Nephron progenitor cell (in vitro differentiated cells): ENCODE measurements at places on chromosomes 6 and 20.
A peak's percentile ranks its signal among the peaks of the same experiment; 100 is the strongest.

GRCh38 chr20:37643400-37643799 lies 50.4 kb upstream of the CTNNBL1 start:
- DNase-seq = no peak

DNA sequence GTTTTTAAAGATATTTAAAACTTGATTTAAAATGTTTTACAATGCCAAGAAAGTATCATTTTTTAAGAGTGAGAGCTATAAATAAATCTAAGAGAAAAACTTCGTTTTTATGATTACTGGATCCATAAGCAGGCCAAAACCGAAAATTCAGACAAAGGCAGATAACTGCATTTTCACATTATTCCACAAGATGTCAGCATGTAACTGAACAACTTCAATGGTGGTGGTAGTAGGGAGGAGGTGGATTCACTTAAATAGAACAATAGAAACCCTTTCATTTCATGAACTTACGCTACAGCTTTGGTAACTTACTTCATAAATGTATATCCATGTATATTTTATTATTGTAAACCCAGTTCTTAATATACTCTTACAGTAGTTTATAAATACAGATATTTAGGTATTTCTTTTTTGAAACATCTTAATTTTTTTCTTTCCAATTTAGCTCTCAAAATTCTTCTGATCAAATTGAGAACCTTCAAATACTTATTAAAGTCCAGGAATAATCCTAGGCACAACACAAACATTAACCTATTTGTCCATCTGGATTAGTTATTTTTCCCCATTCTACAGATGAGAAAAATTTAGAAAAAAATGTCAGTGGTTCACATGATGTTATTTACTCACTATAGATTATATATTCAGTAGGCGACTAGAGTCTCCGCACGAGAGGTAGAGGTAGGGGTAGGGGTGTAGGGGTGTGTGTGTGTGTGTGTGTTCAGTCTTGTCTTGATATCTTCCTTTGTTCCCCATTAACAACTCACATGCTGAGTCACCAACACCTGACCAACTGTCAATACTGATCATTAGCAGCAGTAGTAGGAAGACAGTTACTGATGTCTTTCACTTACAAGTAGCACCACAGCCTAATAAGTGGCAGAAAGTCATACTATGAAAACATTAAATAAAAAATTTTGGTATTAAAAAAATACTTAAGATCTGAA lies 111.5 kb downstream of the ARHGAP18 start:
- DNase-seq = peak; percentile 11

DNA sequence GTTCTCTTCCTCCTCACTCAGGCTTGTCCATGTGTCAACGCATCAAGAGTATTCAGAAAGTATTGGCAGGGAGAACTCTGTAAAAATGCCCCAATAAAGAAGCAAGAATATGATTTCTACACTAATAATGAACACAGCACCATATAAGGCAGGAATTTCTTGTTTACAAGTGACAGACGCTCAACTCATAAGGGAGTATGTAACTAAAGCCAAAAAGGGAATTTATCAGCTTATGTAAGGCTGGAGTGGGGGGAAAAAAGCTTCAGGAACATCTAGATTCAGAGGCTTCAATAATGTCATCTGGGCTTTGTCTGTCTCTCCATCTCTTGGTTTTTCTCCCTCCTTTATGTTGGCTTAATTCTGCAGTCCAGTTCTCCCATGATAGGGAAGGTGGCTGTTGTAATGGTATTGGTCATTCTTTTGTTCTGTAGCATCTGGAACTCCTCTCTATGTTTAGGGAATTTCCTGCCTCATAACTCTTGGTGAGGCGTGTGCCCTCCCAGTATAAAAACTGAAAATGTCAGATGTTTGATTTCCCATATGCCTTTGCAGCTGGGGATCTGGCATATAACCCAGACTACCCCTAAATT lies 125.1 kb upstream of the COL21A1 start:
- DNase-seq = no peak

DNA sequence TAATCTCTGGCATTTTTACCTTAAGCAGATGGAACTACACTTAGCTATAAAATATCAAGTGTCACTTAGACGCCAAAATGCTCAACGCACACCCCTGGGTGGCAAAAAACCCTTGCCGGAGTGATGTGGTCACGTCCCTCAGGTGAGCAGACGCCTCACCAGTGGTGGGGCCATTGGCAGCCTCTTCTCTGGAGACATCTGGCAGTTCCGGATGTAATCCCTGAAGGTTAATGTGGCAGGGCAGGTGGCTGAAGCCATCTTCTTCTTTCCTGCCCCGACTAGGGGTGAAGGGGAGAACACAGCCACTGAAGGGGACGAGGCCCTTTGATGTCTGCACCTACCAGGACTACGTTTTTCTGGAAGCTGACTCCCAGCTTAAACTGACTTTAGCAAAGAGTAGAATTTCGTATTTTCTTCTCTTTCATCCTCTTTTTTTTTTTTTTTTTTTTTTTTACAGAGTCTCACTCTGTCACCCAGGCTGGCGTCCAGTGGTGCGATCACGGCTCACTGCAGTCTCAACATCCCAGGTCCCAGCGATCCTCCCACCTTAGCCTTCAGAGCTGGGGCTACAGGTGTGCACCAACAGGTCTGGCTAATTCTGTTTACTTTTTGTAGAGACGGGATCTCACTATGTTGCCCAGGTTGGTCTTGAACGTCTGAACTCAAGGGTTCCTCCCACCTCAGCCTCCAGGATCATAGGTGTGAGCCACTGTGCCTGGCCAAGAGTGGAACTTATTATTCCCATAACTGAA lies 152.1 kb downstream of the TTLL2 start:
- no peak for DNase-seq

- DNase-seq = no peak
These were observed 1382.4 kb upstream of the ADGRB3 start for GRCh38 chr6:67252663-67253062.

GRCh38 chr6:158799051-158799792 lies 19.9 kb downstream of the EZR start:
- DNase-seq = no peak

GRCh38 chr6:147205690-147206600 lies 1.7 kb downstream of the STXBP5 start:
- DNase-seq = no peak

DNA sequence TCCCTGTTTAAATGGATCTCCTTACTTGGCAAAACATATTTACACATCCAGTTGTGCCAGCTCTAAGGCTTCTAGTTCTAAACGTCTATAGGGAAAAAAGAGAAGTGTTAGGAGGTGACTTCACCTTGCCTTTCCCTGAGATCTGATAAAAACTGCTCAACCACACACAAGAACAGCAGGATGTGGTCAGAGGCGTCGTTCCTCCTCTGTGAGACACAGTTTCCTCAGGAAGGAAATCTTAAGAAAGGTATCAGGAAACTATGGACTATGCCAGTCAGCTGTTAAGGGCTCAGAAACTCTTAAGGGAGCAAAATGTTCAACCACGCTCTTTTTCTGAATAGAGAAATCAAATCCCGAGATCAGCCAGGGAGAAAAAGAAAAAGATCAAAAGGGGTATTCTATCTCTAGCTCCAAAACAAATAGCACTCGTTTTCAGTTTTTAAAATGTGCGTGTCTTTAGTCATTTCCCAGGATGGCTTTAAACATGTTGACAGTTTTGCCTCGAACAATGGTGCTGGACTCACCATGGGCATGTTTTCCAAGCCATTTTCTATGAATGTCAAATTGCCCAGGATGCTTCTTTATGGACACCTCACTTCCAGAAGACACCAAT lies 154.5 kb downstream of the HACE1 start:
- DNase-seq = no peak

- DNase-seq = no peak
These were observed 10.7 kb downstream of the NELFCD start for GRCh38 chr20:58991715-58992114.

DNA sequence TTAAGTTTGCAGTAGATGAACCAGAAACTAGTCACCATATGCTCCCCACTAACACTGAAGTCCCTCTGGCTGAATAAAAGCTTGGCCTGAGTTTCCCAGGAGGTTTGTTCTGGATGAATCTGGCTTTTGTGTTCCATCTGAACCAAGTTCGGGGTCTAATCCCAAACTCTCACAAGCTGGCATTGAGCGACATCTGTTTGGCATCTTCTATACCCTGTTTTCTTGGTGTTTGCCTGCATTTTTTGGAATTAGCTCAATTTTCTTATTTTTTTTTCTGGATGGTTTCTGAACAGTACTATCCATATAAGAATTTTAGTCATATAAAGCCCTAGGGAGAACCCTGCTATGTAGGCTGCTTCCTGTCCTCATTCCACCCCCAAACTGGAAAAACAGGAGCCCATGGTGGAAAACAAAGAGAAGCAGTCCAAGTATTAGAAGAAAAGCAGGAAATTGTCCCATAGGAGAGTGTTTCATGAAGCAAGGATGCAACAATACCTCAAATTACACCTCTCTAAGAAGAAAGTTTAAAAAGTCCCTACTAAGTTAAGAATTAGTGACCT lies 737.1 kb downstream of the DHX35 start:
- DNase-seq = no peak

GRCh38 chr20:1322511-1323245 lies 6.3 kb downstream of the SDCBP2 start:
- DNase-seq = no peak

DNA sequence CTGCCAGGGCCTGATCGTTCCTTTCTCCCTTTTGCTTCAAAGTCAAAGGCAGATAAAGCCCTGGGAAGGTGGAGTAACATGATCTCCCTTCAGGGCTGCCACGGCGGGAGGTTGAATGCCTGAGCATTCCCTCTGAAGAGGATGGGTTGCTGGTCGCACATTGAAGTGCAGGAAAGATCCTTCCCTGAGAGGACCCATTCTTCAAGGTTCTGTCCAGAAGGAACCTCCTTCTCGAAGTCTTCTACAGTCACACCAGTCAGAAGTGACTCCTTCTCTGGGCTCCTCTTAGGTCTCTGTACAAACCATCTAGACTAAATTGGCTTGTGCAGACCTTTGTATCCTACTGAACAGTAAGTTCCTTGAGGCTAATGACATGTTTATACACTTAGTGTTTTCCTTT lies 192.6 kb upstream of the VGLL2 start:
- peak; percentile 23 for DNase-seq

DNA sequence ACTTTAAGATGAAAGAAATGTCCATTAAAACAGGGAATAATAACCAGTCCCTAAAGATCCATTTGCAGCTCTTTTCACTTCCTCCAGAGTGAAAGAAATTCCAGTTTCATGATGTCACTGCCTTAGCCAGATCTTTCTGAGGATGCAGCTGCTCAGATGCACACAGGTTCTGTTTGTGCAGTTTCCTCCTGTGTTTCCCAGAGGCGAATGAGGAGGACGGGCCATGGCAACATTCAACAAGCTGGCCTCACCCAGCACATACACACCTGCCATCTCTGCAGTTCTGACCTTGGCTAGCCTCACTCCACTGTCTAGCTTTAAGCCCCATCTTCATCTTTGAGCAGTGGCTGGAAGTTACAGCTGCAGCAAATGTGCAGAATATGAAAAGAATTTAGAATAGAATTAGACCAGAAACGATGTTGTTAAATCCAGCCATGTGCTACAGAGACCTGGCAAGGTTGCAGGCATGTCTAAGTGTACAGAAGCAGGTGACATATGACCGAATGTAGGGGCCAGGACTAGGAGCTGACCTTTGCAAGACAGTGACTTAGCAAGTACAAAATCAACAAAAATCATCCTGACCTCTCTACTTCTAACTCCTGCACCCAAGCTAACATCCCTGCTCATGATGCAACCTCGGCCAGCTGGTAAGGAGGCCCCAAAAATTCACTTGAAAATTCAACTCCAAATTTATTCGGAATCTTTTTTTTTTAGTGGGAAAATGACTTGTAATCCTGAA lies 35.0 kb downstream of the FAM50B start:
- DNase-seq = no peak

DNA sequence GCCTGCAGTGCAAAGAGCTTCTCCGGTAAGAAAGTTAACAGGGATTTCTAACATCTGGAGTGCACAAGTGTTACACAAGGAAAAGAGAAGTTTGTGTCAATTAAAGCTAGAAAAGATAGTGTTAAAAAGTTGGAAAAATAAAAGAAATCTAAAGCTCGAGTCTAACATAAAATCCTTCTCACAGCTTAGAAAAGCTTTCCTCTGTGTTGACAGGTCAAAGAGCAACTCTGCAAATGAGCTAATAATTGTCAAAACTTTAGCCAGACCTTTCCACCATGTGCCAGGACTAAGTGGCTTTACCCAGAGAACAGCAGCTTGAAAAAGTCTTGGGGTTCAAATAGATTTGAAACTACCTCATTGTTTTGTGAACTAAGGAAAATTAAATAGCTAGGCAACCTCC lies 14.8 kb downstream of the PTPRK start:
- DNase-seq = no peak

DNA sequence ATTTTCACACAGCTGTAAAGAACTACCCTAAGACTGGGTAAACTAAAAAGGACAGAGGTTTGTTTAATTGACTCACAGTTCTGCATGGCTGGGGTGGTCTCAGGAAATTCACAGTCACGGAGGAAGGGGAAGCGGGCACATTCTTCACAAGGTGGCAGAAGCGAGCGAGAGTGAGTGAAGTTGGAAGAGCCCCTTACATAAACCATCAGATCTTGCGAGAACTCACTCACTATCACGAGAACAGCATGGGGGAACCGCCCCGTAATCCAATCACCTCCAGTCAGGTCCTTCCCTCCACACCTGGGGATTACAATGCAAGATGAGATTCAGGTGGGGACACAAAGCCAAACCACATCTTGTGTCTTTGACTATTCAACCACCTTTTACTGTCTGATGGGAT lies 700.5 kb downstream of the TENT5A start:
- DNase-seq = peak; percentile 4

GRCh38 chr20:48198929-48199451 lies 413.7 kb upstream of the SULF2 start:
- no peak for DNase-seq

- no peak for DNase-seq
These were observed 530.8 kb upstream of the JARID2 start for GRCh38 chr6:14715076-14715475.

DNA sequence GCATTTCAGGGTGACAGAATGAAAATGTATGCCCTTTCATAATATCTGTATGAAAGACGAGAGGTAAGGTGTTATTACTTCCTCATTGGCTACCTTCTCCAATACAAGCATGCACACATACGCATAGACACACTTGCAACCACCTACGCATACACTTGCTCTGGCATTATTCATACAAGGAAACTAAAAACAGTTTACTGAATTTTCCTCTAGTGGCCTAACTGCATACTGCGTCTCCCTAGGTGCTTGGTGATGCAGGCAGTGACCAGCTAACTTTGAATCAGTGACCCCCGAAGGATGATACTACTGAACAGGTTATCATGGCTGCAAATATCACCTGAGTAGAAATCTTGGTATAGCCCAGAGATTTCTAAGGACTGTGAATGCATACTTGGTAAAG lies 593.1 kb downstream of the PKHD1 start:
- DNase-seq = no peak
